ENCODE measurements at places on chromosomes 11 and 22.

DNA sequence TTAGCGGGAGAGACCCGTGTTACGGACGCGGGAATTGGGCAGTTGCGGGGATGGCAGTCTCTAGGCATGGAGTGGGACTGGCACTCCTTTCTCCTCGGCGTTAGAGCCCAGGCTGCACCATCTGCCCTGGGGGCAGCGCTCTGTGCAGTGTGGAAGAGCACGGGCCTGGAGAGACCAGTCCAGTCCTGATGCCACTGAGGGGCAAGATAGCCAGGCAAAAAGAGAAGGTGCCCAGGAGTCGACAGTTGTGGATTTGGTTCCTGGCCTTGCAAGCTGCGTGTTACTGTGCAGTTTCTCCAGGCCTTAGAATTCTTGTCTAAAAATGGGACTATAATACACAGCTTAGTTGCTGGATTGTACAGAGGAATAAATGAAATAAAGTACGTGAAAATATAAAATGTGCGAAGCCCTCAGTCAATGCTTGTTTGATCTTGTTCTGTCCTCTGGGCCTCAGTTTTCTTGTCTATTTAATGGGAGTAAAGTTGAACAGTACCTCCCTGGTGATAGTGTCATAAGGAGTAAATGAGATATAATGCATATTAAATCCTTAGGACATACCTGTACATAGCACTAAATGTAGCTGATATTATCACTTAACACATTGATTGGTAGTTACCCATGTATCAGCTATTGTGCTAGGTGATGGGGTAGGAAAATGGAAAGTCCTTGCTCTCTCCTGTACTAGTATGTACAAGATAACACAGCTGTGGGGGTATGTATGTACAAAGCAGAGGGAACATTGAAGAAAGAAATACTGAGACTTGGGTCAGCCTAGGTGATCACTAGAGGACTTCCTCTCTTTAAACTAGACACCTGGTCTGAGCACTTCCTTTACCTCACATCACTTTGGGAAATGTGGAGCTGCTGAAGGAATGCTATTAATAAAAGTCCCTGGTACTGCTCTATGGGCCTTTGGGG lies 1.2 kb downstream of the ATXN10 start:
- no peaks in the 10 kb centered on the region for H3K27me3 ChIP-seq
- no peak for DNase-seq
- no peaks in the 10 kb centered on the region for H3K36me3 ChIP-seq
- H3K27ac ChIP-seq: no peak overlapping the region
- peaks cover 15% of the 10 kb centered on the region for H3K4me1 ChIP-seq

- no peak overlapping the region for H3K27ac ChIP-seq
- no peak for DNase-seq
- no peaks in the 10 kb centered on the region for H3K4me1 ChIP-seq
- peaks cover 48% of the 10 kb centered on the region for H3K36me3 ChIP-seq
These were observed 10.5 kb downstream of the SMTNL1 start for GRCh38 chr11:57547854-57548377.

- no peaks in the 10 kb centered on the region for H3K27me3 ChIP-seq
- DNase-seq: no peak
- H3K36me3 ChIP-seq: no peaks in the 10 kb centered on the region
- no peak overlapping the region for H3K4me3 ChIP-seq
These were observed 35.2 kb downstream of the LRRC10B start for GRCh38 chr11:61543606-61544306.

DNA sequence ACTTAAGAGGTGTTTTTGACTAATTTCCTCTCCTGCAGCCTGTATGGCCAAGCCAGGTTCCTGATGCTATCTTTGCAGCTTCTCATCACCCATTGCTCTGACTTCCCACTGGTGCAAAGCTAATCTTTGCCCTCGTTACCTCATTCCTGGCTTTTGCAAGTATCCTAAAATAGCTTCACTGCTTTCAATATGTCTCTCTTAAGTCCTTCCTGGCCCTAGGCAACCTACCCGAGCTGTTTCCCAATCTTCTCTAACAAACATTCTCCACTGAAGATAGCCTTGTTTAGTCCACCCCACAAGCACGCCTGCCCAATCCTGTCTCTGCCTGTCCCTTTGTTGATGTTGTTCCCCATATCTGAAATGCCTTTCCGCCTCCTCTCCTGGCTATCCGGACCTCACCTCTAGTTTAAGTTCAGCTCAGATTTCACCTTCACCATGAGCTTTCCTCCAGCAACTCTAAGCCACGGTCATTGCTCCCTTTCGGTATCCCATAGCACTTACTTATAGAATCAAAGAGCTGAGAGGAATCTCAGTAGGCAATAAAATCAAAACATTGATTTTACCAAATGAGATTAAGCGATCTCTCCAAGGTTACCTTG lies 30.1 kb upstream of the CECR2 start:
- no peak overlapping the region for H3K4me3 ChIP-seq
- H3K36me3 ChIP-seq: no peaks in the 10 kb centered on the region
- no peaks in the 10 kb centered on the region for H3K4me1 ChIP-seq
- no peak for DNase-seq

GRCh38 chr22:20605328-20605727 lies 97.9 kb downstream of the MED15 start:
- H3K4me3 ChIP-seq: no peak overlapping the region
- H3K27ac ChIP-seq: no peak overlapping the region
- no peak for DNase-seq
- no peaks in the 10 kb centered on the region for H3K36me3 ChIP-seq
- H3K4me1 ChIP-seq: no peaks in the 10 kb centered on the region

DNA sequence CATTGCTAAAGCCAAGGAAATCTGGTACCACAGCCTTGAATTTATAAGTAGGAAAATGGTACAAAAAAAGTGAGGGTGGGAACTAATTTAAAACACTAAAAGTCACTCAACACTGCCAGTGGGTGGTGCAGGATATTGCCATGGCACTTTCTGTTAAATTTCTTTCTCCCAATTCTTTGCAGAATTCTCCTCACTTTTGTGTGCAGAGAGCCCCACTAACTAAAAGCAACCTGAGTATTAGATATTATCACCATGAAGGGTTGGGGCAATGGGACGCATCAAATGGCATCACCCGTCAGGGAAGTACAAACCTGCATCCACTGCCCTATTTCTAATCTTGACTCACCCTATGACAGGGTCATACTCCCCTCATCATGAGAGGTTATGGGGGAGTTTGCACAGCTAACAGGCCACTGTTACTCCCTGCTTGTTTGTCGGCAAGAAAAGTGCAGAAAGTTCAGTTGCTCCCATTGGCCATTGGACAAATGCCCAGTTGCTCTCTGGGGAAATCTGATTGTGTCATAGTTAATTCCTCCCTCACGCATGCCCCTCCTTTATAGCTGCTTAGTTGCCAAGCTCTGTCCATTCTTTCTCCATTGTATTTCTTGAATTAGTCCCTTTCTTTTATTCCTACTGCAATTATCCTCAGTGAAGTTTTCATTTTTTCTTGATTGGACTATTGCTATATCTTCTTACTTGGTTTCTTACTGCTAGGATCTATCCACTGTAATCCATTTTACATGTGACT lies 93.8 kb upstream of the BLID start:
- H3K4me1 ChIP-seq: no peaks in the 10 kb centered on the region
- H3K36me3 ChIP-seq: no peaks in the 10 kb centered on the region
- no peaks in the 10 kb centered on the region for H3K27me3 ChIP-seq
- H3K27ac ChIP-seq: no peak overlapping the region

DNA sequence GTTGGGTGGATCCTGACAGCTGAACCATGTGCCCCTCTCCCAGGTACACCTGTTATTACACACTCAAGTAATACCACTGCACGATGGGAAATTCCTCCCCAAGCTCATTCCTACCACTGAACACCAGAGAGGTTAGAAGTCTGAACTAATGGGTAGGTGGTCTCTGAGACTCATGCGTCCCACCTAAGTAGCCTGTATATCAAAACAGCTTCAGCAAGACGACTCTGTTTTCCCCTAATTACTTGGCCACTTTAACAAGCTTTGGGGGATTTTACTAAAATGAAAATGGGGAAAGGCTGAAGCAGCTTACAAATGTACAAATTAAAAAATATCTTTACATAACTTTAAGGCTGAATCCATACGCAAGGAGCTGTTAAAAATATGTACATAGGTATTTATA lies 29.4 kb downstream of the LGR4 start:
- no peak overlapping the region for H3K4me3 ChIP-seq
- H3K36me3 ChIP-seq: no peaks in the 10 kb centered on the region
- DNase-seq: no peak
- H3K27me3 ChIP-seq: no peaks in the 10 kb centered on the region

- H3K27me3 ChIP-seq: no peaks in the 10 kb centered on the region
- H3K27ac ChIP-seq: no peak overlapping the region
- H3K36me3 ChIP-seq: no peaks in the 10 kb centered on the region
- no peaks in the 10 kb centered on the region for H3K4me1 ChIP-seq
- no peak overlapping the region for H3K4me3 ChIP-seq
These were observed 31.6 kb upstream of the SHANK2 start for GRCh38 chr11:71283971-71284441.

GRCh38 chr22:24200619-24201212 lies 19.4 kb downstream of the SUSD2 start:
- H3K27ac ChIP-seq: no peak overlapping the region
- H3K4me1 ChIP-seq: no peaks in the 10 kb centered on the region
- H3K36me3 ChIP-seq: no peaks in the 10 kb centered on the region
- no peak for DNase-seq
- H3K27me3 ChIP-seq: no peaks in the 10 kb centered on the region

GRCh38 chr11:117950301-117950700 lies 21.1 kb upstream of the TMPRSS13 start:
- H3K4me3 ChIP-seq: no peak overlapping the region
- peak overlapping the region; percentile 87 for H3K27ac ChIP-seq
- peaks cover 79% of the 10 kb centered on the region for H3K4me1 ChIP-seq

GRCh38 chr22:25475257-25476022 lies 89.0 kb upstream of the GRK3 start:
- no peaks in the 10 kb centered on the region for H3K27me3 ChIP-seq
- no peak overlapping the region for H3K27ac ChIP-seq
- H3K4me3 ChIP-seq: no peak overlapping the region
- H3K4me1 ChIP-seq: no peaks in the 10 kb centered on the region
- DNase-seq: no peak
- H3K36me3 ChIP-seq: no peaks in the 10 kb centered on the region

GRCh38 chr11:1305501-1306056 lies 3.9 kb downstream of the TOLLIP start:
- H3K27me3 ChIP-seq: no peaks in the 10 kb centered on the region
- DNase-seq: no peak
- no peak overlapping the region for H3K4me3 ChIP-seq
- no peak overlapping the region for H3K27ac ChIP-seq
- peaks cover 6% of the 10 kb centered on the region for H3K36me3 ChIP-seq
- H3K4me1 ChIP-seq: peaks cover 18% of the 10 kb centered on the region

- DNase-seq: no peak
- no peak overlapping the region for H3K4me3 ChIP-seq
- H3K27me3 ChIP-seq: no peaks in the 10 kb centered on the region
- peaks cover 16% of the 10 kb centered on the region for H3K4me1 ChIP-seq
These were observed 2.2 kb upstream of the TUT1 start for GRCh38 chr11:62593434-62594044.

DNA sequence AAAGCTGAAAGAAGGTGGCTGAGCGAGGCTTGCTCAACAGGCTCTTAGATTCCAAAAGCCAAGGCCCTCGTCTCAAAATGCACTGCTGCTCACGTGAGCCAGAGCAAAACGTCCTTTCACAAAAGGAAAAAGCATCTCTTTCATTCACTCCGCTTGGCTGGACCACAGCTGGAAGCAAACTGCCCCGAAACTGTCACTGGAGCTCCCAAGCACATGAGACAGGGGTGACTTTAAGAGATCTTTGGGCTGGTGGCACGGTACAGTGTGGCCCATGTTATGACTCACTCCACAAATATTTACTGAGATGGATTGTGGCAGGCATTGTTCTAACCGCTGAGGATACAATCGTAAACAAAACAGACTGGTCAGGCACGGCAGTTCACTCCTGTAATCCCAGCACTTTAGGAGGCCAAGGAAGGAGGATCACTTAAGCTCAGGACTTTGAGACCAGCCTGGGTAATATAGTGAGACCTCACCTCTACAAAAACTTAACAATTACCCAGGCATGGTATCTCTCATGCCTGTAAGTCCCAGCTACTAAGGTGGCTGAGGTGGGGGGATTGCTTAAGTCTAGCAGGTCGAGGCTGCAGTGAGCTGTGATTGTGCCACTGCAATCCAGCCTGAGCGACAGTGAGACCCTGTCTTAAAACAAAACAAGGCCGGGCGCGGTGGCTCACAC lies 3.6 kb downstream of the PLA2G6 start:
- no peaks in the 10 kb centered on the region for H3K27me3 ChIP-seq
- H3K4me1 ChIP-seq: peaks cover 10% of the 10 kb centered on the region
- peaks cover 5% of the 10 kb centered on the region for H3K36me3 ChIP-seq
- H3K27ac ChIP-seq: no peak overlapping the region
- DNase-seq: no peak

DNA sequence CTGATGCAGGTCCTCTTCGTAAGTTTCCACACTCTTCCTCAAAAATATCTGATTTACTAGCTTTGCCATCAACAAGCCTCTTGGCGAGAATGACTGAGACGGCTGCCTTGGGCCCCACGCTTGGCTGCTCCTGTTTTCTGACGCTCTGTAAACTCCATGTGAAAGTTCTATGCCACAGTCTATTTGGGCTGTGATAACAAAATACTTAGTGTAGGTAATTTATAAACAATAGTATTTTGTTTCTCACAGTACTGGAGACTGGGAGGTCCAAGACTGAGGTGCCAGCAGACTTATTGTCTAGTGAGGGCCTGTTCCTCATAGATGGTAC lies 123.2 kb upstream of the SORL1-AS1 start:
- no peaks in the 10 kb centered on the region for H3K27me3 ChIP-seq
- H3K4me1 ChIP-seq: peaks cover 20% of the 10 kb centered on the region
- H3K4me3 ChIP-seq: no peak overlapping the region

GRCh38 chr11:68960294-68961071 lies 20.3 kb downstream of the MRGPRD start:
- H3K36me3 ChIP-seq: no peaks in the 10 kb centered on the region
- peaks cover 9% of the 10 kb centered on the region for H3K4me1 ChIP-seq
- H3K27me3 ChIP-seq: no peaks in the 10 kb centered on the region
- no peak overlapping the region for H3K4me3 ChIP-seq
- no peak for DNase-seq
- H3K27ac ChIP-seq: no peak overlapping the region

DNA sequence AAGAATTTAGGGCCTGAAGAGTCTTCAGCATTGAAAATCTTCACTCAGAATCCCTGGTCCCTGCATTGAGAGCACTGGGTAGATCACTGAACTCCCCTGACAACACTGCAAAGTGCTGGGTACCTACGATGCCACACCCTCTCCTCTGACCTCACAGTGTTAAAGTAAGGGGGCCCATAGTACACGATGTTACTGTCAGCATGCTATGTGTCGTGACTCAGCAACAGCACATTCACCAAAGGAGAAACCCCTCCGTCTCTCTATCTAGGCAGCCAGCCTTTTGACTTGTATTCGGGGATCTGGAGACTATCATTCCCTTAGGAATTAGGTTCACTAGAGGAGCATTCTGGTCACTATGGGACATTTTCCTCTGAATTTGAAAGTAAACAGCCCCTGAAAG lies 67.4 kb upstream of the PITPNB start:
- no peaks in the 10 kb centered on the region for H3K27me3 ChIP-seq
- H3K27ac ChIP-seq: no peak overlapping the region
- no peak overlapping the region for H3K4me3 ChIP-seq
